ENCODE measurements at places on chromosomes 11 and 22. TPM values are rescaled to one million over a fixed set of nuclear protein-coding genes. Genes with fewer than 3 reads are reported as not detected.

The VSIG10L2 gene
- not detected for total RNA-seq

The PACSIN3 gene
- total RNA-seq = 15.8 TPM

The OR52H1 gene
- total RNA-seq = 0.17 TPM

The GRAP2 gene
- not detected for total RNA-seq

The FAM76B gene
- total RNA-seq = 36.9 TPM

The CECR2 gene
- 0.89 TPM for total RNA-seq

The PATE2 gene
- total RNA-seq = 0.36 TPM

The OR52I1 gene
- total RNA-seq = 0.16 TPM

The C11orf68 gene
- 20.2 TPM for total RNA-seq

The TRABD gene
- 37.4 TPM for total RNA-seq

The CSNK2A3 gene
- 1.6 TPM for total RNA-seq

The CAT gene
- 36.7 TPM for total RNA-seq

The MFRP gene
- total RNA-seq = not detected

The OR51B4 gene
- total RNA-seq = 0.26 TPM

The HMBS gene
- 21.3 TPM for total RNA-seq

The GRM5 gene
- total RNA-seq = 3.1 TPM

The BCR gene
- 38.1 TPM for total RNA-seq

The EHF gene
- 69.5 TPM for total RNA-seq

Data from motor neuron (in vitro differentiated cells).